ENCODE measurements at places on chromosomes 7 and 10.
A peak's percentile ranks its signal among the peaks of the same experiment; 100 is the strongest.

- peak; percentile 39 for DNase-seq
Observed at GRCh38 chr10:8325024-8325980, 270.8 kb downstream of the GATA3 start.

- DNase-seq = no peak
Observed at GRCh38 chr10:62806251-62806650, 1.7 kb downstream of the ADO start.

GRCh38 chr7:47458057-47458456, 123.9 kb downstream of the TNS3 start:
- no peak for DNase-seq

DNA sequence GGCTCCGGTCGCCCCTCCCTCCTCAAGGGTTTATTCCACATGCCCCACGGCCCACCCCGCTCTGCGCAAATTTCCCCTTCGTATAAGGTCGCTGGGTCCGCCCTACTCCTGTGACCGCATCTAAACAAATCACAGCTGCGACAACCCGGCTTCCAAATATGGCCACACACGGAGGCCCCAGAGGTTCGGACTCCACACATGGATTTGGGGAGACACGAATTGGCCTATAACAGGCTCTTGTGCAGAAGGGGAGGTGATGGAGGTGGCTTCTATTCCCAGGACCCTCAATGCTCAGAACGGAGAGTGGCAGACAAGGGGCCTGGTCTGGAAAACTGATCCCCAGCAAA, 90.1 kb downstream of the FOXL3 start:
- no peak for DNase-seq

DNA sequence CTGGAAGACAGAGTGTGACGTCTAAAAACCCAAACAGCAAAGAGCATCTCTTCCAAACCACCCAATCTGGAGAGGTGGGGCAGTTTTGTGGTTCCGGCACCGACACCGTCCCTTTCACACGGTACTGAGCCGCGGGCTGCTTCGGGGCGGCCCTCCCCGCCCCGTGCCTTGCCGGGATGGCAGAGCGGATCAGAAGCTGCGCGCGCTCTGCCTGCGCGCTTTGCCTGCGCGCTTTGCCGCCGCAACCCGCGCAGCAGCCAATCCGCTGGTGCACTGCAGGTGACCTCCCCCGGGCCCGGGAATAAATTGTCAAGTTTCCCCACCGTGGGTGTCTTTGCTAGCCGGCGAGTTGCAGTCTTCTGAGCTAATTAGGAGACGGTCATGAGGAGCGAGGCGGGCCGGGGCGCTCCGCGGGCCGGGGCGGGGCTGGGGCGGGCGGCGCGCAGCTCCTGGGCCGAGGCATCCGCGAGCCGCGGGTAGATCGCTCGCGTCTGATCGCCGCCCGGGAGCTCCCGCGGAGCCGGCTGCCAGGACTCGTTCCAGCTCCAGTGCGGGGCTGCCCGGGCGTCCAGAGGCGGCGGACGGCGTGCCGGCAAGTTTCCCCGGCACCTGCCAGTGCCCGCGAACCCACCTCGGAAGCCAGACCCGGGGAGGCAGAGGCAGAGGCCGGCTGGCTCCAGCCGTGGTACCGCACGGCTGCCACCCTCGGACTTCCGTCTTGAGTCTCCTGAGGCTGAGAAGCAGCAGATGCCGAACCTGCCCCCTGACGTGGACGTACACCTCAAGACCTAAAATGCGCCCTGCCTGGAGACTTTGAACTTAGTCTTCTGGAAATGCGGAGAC, 536.0 kb upstream of the GALNT17 start:
- DNase-seq = peak; percentile 25

- no peak for DNase-seq
Observed at GRCh38 chr7:19814776-19815175, 41.4 kb upstream of the TMEM196 start.

GRCh38 chr10:80032503-80032902, 46.0 kb upstream of the TMEM254 start:
- no peak for DNase-seq

- DNase-seq = no peak
Observed at GRCh38 chr10:130021383-130021950, 57.4 kb upstream of the EBF3 start.

- DNase-seq = no peak
Observed at GRCh38 chr10:43926371-43926770, 277.7 kb upstream of the ZNF32 start.

DNA sequence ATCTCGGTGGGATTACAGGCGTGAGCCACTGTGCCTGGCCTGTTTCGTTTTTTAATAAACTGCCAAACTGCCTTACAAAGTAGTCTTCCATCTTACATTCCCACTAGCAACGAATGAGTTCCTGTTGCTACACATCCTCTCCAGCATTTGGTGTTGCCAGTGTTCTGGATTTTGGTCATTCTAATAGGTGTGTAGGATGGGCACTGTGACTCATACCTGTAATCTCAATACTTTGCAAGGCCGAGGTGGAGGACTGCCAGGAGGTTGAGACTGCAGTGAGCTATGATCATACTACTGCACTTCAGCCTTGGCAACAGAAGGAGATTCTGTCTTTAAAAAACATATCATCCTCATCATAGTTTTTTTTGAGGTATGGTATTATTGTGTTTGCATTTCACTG, 21.4 kb upstream of the RSBN1L start:
- DNase-seq = peak; percentile 31

GRCh38 chr7:25347360-25348066, 119.2 kb upstream of the NPVF start:
- DNase-seq = no peak

DNA sequence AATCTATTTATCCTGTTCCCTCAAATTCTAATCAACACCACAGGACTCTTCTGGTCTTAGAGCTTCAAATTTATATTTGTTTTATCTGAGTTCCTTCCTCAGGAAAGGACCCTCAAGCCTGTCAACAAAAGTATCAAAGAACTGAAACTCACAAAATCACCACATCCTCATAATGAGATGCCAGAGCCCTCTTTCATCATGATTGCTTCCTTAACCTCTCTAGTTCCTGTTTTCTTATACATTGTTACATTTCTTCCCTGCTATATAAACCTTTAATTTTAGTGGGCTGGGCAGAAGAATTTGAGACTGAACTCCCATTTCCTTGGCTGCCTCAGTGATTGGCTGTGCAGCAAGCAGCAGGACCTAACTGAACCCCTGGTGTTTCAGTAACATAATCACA, 189.7 kb downstream of the ZNF248 start:
- DNase-seq = no peak

GRCh38 chr7:79923953-79924352, 210.7 kb upstream of the GNAI1 start:
- DNase-seq = no peak

GRCh38 chr10:126638542-126638941, 32.0 kb downstream of the C10orf90 start:
- DNase-seq = no peak

DNA sequence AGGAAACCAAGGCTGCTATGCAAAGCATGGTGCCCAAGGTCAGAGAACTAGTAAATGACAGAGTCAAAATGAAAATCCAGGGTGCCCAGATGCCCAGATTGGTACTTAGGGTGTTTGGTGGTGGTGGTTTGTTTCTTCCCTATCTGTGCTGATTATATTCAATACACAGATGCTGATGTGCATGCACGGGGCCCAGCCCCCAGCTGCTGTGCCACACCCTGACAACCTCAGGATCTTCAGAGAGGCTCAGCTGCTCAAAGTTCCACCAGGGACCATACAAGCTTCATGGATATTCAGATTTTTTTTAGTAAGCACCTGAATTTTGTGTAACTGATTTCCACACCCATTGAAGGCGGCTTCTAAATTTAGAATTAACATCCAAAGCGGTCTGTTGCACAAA, 75.6 kb downstream of the KCNMA1 start:
- no peak for DNase-seq

DNA sequence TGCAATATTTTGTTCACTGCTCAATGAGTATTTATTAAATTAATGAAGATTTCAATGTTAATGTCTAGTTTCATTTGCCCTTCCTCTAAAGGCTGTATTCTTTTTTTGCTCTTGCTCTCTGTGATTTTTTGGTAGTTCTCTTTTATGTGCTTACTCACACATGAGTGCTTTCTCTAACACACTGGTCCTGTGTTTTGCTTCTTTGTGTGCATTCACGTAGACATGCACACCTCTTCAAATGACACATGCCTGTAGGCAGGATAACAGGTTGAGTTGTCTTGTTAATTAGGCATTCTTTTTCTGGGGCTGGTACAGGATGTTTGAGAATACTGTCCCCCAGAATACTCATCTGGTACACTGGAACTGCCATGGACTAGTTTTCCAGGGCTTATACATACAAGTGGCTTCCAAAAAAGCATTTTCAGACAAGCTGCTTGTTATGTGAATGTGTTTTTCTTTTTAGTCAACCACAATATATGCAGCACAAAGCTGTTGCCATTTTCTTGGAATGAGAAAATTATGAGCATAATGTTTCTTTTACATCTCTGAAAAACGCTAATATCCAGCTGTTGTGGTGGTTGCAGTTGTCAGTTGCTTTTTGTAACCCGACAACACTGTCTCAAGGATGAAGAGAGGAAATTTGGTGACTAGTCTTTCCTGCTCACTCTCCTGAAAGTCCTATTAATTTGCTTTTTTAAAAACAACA, 416.4 kb downstream of the AUTS2 start:
- DNase-seq = no peak

- DNase-seq = no peak
Observed at GRCh38 chr7:158051776-158052175, 535.8 kb downstream of the PTPRN2 start.

- peak; percentile 58 for DNase-seq
Observed at GRCh38 chr10:30562787-30563186, 66.8 kb downstream of the LYZL2 start.

- no peak for DNase-seq
Observed at GRCh38 chr10:132356621-132357195, 24.7 kb downstream of the LRRC27 start.

DNA sequence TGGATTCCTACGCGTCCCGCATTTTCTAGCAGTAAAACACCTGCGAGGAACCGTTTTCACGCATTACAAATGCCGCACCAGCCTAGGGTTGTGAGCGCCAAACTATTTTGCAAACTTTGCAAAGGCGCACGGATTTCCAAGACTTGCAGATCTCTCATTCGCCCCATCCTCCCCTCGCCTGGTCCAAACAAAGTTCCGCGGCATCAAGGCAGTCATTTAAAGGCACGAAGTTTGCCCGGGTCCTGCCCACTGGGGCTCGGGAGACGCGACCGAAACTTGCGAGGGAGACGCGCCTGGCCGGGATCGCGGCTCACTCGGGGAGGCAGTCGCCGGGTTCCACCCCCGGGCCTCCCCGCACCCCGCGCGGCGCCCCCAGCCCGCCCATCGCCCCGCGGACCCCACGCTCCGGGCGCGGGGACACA, 613 bp downstream of the USP6NL start:
- DNase-seq = peak; percentile 38

Measured in activated CD8-positive, alpha-beta T cell treated with anti-CD3 and anti-CD28 coated beads for 36 hours (primary cell).